ENCODE measurements at places on chromosomes 1 and 21.

- no peak for DNase-seq
Measured at GRCh38 chr1:225766967-225767633, 10.5 kb upstream of the SRP9 start.

GRCh38 chr1:59020151-59020997, 236.5 kb upstream of the JUN start:
- DNase-seq = peak; percentile 31

DNA sequence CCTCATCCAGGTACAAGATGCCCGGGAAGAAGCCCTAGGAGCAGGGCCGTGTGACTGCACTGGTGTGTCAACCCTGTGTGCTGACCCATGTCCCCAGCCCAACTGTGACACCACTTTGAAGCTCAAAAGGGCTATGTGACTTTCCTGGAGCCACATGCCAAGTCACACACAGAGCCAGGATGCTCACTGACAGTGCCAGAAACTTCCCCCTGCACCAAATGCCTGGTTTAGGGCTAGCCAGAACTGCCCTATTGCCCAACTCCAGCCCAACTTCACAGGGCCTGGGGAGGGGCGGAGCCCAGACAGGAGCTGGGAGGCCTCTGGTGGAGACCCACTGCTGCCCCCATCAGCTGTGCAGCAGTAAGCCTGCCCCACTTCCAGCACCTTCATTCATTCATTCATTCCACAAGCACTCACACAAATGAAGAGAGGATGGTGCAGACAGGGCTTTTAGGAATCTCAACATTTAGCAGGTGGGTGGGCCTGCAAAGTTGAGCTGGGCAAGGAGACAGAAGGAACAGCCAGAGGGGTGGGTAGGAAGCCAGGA, 36.7 kb downstream of the KCNQ4 start:
- no peak for DNase-seq

GRCh38 chr1:92792340-92792782, 7.5 kb upstream of the EVI5 start:
- DNase-seq = no peak

- DNase-seq = no peak
Measured at GRCh38 chr1:208029381-208030287, 118.7 kb upstream of the CD34 start.

DNA sequence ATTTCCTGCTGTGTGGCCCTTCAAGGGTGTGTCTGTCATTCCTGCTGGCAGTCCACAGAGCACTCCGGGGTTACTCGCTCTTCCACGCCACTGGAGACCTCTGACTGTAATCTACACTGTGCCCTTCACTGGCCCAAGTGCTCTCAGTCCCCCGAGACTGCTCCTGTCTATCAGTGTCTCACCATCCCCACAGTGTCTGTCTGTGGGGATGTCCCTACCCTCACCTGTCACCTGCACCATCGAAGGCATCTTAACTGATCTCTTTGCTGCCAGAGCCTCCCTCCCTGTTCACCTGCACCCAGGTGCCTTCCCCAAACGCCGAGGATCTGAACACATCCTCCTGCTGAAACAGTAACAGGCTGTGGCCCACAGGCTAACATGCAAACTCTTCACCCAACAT, 136.7 kb downstream of the MATN1 start:
- DNase-seq = no peak

DNA sequence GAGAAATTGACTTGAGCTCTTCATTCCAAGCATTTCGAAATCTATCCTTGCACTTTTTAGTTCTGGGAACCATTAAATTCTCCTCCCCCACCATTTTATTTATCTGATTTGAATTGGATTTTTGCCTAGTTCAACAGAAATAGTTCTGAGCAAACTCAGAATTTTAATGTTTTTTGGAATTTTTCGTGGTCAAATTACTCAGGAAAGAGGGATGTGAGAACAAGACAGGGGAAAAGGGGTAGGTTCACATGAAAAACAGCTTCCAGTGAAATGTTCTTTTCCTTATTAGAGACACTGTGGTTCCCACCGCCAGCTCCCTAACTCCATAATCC, 5.7 kb upstream of the ZNF697 start:
- DNase-seq = no peak

GRCh38 chr1:32997381-32997891, 32.8 kb upstream of the RNF19B start:
- no peak for DNase-seq

DNA sequence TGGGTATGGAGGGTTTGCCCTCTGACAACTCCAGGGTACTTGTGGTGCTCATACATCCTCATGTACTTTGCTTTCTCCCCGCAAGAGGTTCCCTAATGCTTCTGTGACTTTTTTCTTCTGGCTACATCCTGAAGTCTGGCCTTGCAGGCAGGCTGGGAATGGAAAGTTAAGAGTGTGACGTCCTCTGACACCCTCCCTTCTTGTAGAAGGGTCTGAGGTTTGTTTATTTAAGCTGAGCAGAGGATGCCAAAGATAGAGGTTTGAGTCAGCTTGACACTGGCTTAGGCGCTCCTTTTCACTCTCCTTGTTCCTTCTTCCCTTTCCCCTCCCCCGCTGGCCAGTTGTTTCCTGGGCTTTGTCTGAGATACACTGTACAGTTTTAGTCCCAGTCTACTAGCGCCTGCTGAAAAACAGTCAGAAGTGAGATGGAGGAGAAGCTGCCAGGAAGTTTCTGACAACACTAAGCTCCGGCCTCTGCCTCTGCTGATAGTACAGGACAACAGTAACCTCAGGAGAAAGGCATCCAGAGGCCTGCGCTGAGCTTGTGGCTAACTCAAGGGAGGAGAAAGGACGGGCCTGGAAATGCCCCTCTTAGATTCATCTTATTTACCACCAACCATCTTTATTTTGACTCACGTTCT, at the start of gene MACF1:
Gene MACF1, plus strand, starts transcription at position 255 of the 641 bp plus-strand sequence. Its CDS starts 328 bp downstream, at position 583.
- no peak for DNase-seq
